ENCODE measurements at places on chromosomes 7 and 10.

GRCh38 chr7:121267612-121268011 lies 61.2 kb upstream of the WNT16 start:
- no peak for DNase-seq

DNA sequence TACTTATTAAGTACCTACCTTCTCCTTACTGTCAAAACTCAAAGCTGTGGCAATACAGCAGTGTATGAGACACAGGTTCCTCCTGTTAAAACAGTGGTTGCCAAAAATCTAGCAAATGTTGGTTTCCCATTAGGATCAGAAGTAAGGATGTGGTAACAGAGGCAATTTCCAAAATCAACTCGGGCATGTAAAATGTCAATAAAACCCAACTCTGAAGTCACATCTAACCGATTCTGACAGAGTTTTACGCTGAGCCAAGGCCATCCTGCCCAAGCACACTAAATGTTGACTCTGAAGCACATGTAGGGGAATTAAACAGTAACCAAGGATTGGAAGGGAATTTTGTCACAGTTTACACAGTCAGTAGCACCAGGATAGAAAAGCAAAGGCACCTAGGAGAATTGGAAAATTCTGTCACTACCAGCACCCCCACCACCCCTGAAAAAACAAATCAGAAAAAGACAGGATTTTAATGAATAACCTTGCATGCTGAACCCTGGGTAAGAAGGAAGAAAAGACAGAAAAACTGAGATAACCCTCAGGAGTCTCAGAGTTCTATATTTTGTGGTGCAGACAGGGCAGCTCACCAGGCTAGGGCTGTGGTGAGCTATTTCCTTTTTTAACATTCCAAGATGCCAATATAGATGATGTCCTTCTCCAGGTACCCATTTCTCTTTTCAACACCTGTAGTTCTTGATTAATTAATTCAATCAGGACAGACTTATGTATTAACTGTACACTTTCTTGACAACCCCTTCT lies 119.5 kb downstream of the DOCK4 start:
- DNase-seq = no peak

DNA sequence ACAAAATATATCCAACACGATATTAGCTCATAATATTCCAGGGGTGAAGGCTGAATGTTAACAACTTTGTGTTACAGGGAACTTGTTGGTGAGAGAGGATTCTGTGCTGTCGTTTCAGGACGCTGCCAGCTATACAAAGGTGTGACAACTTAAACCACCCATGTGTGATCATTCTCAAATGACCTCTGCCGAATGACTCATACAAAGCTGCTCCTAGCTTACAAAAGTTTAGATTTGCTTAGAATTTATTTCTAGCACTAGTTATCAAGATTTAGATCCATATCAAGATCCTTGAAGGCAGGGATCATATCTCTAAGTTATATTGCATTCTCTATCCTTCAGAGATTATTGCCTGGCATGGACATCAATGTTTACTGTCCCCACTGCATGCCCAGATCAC lies 65.3 kb downstream of the COBL start:
- no peak for DNase-seq

DNA sequence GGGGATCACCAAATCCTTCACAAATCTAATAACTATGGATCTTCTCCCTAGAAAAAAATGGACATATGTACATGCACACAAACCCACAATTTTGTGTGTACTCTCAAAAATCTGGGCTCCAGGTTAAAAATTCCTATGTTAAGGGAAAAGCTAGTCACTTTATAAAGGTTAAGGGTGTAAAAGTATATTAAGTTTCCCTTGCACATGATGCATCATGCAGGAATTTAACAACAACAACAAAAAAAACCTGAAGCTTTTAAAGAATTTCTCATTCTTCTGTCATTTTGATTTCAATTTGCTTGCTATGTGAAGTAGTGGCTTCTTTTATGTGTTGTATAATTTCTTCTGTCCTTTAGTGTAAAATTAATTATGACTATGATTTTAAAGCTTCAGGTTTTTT lies 123.7 kb downstream of the CNOT4 start:
- DNase-seq = no peak

- DNase-seq = no peak
Measured at GRCh38 chr7:151900986-151901621, 24.2 kb upstream of the PRKAG2 start.

DNA sequence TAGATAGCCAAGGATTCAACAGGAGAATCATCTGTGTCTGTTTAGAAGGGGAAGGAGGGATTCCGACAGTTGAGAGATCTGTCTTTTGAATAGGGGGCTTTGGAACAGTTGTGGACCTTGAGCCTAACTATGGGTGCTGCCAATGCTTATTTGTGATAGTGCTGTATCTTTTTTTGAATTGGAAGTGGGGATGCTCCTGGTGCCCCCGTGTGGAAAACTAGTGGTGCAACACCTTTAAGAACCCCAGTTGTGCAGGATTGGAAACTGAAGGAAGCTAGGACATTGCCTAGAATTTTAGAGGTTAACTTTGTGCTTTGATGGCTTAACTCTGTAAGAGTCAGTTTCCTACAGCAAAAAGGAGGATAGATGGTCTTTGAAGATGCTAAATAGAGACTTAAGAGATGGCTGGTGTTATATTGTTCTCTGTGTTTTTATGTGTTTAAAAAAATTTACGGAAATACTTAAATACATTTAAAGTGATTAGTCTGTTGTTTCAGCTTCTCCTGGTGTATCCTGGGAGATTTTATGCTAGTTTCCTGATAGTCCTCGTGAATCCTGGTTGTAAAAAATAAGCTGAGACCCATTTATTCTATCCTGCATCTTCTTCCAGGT lies 69.3 kb downstream of the AP3M1 start:
- DNase-seq = peak; percentile 48

- peak; percentile 87 for DNase-seq
Measured at GRCh38 chr7:66591799-66592596, 36.7 kb upstream of the KCTD7 start.

- no peak for DNase-seq
Measured at GRCh38 chr10:91935886-91936285, 12.3 kb downstream of the BTAF1 start.

GRCh38 chr10:118251791-118252190 lies 90.3 kb downstream of the FAM204A start:
- DNase-seq = no peak

DNA sequence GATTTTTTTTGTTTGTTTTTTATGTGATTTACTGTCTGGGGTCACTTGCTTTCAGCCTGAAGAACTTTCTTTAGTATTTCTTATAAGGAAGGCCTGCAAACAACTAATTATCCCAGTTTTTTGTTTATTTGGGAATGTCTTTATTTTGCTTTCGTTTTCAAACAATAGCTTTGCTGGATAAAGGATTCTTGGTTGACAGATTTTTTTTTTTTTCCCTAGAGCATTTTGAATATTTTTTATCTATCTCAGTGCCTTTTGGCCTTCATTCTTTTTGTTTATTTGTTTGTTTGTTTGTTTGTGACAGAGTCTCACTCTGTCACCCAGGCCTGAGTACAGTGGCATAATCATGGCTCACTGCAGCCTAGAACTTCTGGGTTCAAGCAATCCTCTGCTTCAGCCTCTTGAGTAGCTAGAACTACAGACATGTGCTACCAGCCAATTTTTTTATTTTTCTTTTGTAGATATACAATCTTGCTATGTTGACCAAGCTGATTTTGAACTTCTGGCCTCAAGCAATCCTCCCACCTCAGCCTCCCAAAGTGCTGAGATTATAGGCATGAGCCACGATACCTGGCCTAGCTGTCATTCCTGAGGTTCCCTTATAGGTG lies 46.3 kb upstream of the FZD9 start:
- no peak for DNase-seq

- DNase-seq = no peak
Measured at GRCh38 chr7:87877366-87878040, 1.2 kb downstream of the DBF4 start.

- no peak for DNase-seq
Measured at GRCh38 chr10:74882831-74883230, 56.4 kb downstream of the KAT6B start.

DNA sequence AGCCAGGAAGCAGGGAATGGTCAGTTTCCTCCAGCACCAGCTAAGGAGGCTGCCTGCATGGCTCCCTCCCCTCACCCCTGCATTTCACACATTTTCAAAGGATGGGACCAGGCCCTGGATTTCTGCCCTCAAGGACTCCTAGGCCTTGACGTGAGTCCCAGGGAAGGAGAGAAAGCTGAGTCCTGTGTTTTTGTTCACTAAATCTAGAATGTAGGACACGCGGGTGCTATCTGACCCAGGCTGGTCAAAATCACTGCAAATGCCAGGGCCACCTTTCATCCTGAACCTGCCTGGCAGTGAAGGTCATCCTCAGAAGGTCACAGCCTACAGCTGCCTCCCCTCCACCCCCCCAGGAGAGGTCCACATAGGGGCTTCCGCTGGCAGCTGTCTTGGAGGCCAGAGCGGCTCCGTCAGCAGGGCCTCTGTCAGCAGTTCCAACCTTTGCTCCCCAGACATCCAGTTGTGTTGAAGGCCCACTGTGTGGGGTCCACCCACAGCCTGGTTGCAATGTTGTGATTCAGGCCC lies 18.0 kb downstream of the RHBDD2 start:
- no peak for DNase-seq

DNA sequence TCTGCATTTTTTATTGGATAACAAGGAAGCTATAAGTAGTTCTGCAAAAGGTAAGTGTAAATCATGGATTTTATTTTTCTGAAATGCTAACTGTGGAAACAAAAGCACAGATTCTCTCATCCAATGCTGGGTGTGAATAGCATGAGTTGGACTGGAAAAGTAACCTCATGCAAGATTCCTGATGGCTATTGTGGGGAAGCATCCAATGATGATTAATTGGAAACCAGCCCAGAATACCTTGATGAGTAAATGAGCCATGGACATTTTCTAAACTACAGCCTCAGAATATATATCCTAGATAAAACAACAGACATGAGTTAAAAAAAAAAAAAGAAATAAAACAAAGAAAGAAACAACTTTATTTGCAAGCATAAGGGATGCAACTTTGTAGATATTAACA lies 934.6 kb downstream of the CCSER2 start:
- DNase-seq = no peak

DNA sequence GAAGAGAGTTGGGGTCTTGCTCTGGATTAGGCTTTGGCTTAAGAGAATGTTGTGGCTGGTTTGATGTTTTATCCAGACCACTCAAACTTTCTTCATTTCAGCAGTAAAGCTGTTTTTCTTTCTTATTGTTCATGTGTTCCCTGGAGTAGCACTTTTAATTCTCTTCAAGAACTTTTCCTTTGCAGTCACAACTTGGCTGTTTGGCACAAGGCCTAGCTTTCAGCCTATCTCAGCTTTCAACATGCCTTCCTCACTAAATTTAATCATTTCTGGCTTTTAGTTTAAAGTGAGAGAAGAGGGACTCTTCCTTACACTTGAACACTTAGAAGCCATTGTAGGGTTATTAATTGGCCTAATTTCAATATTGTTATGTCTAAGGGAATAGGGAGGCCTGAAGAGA lies 18.1 kb downstream of the CCDC126 start:
- DNase-seq = no peak
